ENCODE measurements at places on chromosomes 2 and 18. TPM values are rescaled to one million over a fixed set of nuclear protein-coding genes. Genes with fewer than 3 reads are reported as not detected.

The EHD3 gene
- total RNA-seq = 10.6 TPM

The SERPINB5 gene
- total RNA-seq = not detected

The LAMA3 gene
- 7.1 TPM for total RNA-seq

The SIX2 gene
- 41.8 TPM for total RNA-seq

The IL36B gene
- not detected for total RNA-seq

The GDF7 gene
- 0.91 TPM for total RNA-seq

The CNTNAP5 gene
- total RNA-seq = not detected

The SP100 gene
- total RNA-seq = 157 TPM

The MYL1 gene
- total RNA-seq = 0.39 TPM

The ICOS gene
- not detected for total RNA-seq

The FOSL2 gene
- total RNA-seq = 259 TPM

The RAMP1 gene
- total RNA-seq = 6.8 TPM

The C2orf81 gene
- 1.7 TPM for total RNA-seq

The GKN1 gene
- 0.26 TPM for total RNA-seq

The PROKR1 gene
- total RNA-seq = 0.11 TPM

The CCDC138 gene
- total RNA-seq = 6.5 TPM

The IL1A gene
- total RNA-seq = not detected

The TTL gene
- 71.1 TPM for total RNA-seq

The DHRS9 gene
- total RNA-seq = not detected

The SERPINB10 gene
- not detected for total RNA-seq

The DSC3 gene
- total RNA-seq = 0.26 TPM

The PLEK gene
- 0.32 TPM for total RNA-seq

The C2orf72 gene
- total RNA-seq = 2.1 TPM

The GPR45 gene
- total RNA-seq = not detected

The RETSAT gene
- total RNA-seq = 48.0 TPM

The KCMF1 gene
- total RNA-seq = 64.3 TPM

The RGPD4 gene
- total RNA-seq = under 0.01 TPM

The MARCHF4 gene
- total RNA-seq = 0.52 TPM

The SH3RF3 gene
- 10.8 TPM for total RNA-seq

The AGAP1 gene
- 18.9 TPM for total RNA-seq

The TMEM178A gene
- total RNA-seq = 1.7 TPM

The GCKR gene
- total RNA-seq = 0.78 TPM

The DARS1 gene
- 131 TPM for total RNA-seq

The UGT1A4 gene
- not detected for total RNA-seq

The MBD5 gene
- total RNA-seq = 48.1 TPM
